ENCODE measurements at places on chromosomes 2 and 18.

DNA sequence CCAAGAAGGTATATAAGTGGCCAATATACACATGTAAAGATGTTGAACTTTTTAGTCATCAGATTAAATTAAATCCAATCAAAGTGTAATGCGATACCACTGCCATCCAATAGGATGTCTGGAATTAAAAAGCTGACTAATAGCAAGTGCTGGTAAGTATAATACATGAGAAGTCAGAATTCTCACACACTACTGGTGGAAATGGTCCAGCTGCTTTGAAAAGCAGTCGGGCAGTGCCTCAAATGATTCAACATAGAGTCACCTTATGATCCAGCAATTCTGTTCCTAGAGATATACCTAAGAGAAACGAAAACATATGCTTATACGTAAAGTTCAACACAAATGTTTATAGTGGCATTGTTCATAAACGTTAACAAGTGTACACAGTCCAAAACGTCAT, 124.1 kb upstream of the MYT1L start:
- no peak for DNase-seq

GRCh38 chr2:239464166-239465016, 63.6 kb upstream of the HDAC4 start:
- DNase-seq: no peak

DNA sequence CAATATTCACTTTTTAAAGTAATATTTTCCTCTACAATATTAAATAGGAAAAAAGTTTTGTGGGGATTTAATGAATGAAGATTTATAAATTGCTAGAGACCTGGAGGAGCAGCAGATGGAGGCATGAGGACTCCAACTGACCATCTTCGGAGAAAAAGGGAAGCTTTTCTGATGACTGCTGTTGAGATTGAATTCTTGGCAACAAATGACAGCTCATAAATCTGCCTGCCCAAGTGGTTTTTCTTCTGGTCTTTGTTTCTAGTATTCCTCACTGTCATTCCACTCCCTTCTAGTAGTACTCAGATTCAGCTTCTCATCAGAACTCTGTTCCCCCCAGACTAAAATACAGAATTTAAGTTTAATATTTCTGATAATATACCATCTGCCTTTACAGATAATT, 157.0 kb downstream of the EML6 start:
- DNase-seq: no peak

- DNase-seq: no peak
Measured at GRCh38 chr2:30934066-30934465, 126.8 kb upstream of the CAPN13 start.

DNA sequence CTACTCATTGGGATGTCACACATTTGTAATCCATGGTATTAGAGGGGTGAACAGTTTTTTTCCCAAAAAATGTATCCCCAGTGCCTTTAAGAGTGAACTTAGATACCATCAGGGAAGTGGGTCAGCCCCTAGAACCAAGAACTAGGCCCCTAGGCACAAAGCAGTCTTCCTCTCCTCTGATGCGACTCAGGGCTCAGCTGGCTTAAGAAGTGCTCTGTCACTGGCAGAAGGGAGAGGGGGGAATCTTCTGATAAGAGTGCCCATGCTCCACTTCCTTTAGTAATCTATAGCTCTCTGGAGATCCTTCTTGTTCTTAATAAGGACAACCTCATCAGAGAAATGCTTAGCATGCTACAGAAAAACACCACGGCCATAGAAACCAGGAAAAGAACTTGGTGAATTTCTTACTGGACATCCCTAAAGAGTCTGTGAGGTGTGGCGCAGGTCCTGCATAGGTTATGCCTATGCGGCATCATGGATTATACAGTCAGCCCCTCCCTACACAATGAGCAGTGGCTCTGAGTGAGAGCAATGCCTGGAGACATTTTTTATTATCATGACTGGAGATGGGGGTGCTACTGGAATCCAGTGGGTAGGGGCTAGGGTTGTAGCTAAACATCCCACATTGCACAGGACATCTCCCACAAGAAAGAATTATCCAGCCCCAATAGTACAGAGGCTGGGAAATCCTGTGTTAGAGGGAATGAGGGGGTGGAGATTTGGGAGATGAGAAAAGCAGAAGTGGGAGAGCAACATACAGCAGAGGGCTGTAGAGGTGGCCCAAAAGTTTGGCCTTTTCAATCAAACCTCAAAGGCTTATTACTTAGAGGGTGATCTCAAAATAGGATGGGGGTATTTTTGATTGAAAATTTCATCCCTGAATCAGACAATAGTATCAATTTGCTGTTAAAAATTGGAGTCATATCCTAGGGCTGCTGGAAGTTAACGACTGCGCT, 21.7 kb upstream of the ZNF385B start:
- no peak for DNase-seq

GRCh38 chr2:13581471-13581870, 864.7 kb downstream of the TRIB2 start:
- no peak for DNase-seq

DNA sequence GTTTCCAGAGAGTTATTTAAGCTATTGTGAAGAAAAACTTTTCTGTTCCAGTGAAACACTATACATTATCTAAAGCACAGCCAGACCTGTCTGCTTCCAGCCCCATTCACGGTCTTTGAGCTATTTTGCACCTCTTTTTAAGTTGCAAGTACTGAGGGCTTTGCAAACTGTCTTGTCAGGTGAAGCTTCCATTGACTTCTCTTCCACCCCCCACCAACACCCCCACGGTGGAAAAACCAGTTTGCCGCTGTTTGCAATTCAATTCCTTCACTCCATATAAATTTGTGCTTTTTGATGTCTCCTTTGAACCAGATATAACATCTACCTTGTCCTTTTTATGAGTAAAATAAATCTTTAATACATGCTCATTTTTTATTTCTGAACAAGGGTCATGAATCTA, 15.7 kb downstream of the B3GNT7 start:
- no peak for DNase-seq

DNA sequence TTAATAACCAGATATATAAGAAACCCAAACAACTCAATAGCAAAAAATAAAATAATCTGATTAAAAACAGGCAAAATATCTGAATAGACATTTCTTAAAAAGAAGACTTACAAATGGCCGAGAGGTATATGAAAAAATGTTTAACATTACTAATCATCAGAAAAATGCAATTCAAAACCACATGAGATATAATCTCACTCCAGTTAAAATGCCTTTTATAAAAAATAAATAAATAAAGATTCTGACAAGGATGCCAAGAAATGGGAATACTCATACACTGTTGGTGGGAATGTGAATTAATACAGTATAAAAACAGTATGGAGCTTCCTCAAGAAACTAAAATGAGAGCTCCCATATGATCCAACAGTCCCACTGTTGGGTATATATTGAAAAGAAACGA, 33.9 kb upstream of the BMP10 start:
- no peak for DNase-seq

GRCh38 chr18:49015886-49016647, 65.3 kb upstream of the SMAD7 start:
- DNase-seq: no peak

GRCh38 chr2:166568409-166568808, 74.4 kb upstream of the SCN7A start:
- no peak for DNase-seq

DNA sequence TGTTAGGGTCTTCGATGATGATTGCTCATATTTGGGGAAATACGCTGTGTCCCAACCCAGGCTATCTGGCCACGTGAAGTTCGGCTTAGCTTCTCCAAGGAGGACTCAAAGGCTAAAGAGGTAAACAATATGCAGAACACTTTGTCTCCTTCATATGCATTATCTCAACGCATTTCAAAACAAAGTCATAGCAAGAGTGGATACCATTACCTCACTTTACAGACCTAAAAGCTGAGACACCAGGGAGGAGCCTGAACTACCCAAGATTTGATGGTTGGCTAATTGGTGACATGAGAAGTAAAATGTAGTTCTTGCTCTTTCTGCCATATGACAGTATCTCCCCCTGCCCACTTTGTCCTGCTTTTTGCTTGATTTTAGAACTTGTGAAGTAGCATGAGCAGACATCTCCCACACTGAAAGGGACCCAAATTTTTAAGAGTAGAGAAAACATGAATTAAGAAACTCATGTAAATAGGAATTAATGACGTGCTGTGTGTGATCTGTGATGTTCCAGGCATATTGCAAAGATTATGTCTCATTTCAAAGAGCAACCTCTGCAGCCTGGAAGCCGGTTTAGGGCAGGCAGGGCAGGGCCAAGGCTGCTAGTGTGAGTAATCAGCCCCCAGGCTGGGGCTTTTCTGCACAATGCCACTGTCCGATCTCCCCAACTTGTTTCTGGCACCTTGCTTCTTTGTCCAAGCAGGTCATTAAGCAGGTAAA, 144.5 kb downstream of the BCL11A start:
- DNase-seq: no peak

GRCh38 chr18:27142891-27143290, 42.2 kb downstream of the CHST9 start:
- no peak for DNase-seq

GRCh38 chr2:180604077-180604476, 376.3 kb upstream of the UBE2E3 start:
- DNase-seq: no peak

GRCh38 chr18:37565977-37566478, 430 bp upstream of the CELF4 start:
- DNase-seq: no peak

GRCh38 chr18:8188184-8188583, 421.1 kb upstream of the RAB12 start:
- no peak for DNase-seq

DNA sequence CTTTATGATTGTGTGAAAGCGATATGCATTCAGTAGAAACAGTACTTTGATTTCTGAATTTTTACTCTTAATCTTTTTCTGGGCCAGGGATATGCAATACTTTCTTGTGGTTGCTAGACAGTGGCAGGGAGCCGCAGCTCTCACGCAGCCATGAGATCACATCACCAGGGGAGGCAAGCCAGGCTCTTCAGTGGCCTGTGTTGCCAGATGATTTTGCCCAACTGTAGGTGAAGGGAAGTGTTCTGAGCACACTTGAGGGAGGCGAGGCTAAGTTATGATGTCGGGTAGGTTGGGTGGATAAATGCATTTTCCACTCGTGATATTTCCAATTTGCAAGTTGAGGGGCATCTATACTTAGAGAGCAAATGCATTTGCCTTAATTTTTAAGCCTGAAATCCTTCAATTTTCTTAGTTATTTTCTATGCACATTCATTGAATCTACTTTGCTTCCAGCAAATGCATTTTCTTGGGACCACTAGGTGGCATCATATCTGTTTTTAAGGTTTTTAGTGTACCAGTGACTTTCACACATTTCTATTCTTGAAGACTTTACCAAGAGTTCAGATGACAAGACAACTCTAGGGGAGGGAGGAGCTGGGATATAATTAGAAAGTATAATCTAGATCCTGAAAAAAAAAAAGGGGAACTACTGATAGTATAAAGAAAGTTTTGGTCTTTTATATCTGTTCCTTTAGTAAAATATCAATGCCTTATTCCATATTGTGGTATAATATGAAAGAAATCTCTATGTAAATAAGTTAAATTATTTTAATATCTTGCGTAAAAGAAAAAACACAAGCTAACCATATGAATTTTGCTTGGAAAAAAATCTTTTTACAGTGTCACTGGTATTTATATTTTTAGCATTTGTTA, 643.3 kb downstream of the SOCS6 start:
- DNase-seq: no peak

DNA sequence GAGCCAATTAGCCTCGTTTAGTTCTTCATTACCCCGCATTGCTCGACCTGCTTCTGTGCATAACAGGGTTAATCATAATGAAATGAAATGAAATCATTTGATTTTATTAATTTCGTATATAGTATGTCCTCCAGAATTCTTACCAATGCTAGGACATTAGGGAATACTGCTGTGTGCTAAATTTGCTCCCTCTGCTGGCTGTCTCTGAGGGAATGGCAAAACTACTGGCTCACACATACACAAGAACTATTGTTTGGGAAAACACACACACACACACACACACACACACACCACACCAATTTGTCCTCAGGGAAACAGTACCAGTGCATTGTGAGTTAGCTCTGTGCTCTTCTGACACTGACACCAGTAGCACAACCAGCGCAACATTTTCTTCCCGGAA, 273.3 kb upstream of the TCF4 start:
- DNase-seq: no peak

- no peak for DNase-seq
Measured at GRCh38 chr2:119688616-119689015, 9.6 kb downstream of the TMEM177 start.

DNA sequence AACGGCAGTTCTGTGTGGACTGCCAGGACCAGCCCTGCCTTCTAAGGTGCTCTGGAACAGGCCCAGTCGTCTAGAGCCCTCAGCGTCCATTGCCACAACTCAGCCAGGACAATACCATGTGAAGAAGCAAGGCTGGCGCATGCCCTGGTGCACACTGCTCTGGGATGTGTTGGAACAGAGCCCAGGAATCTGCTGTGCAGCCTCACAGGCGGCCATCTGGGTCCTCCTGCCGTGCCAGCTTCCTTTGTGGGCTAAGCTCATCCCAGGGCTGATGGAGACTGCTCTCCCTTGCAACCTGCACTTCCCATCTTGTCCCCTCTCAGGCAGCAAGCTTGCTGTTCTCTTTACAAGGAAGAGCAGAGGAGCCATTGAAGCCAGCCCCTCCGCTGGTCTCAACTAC, 246.4 kb upstream of the PXDN start:
- DNase-seq: no peak

- DNase-seq: no peak
Measured at GRCh38 chr2:105777031-105777482, 32.3 kb downstream of the NCK2 start.

DNA sequence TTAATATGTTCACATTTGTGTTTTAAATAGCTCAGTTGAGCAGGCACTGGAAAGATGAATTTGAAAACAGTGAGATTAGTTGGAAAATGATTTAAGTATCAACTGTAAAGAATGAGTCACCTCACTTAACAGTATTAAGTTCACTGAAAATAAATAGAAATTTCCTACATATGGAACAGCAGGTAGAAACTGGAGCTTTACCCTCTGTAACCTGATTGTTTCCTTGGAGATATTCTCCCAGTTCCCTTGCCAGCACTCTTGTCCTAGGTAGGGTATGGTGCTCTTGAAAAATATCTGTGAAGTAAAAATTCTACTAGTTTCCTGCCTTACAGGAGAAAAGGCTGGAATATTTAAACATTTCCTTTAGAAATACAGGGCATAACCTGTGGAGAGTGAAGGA, 81.3 kb upstream of the DLGAP1 start:
- DNase-seq: no peak

DNA sequence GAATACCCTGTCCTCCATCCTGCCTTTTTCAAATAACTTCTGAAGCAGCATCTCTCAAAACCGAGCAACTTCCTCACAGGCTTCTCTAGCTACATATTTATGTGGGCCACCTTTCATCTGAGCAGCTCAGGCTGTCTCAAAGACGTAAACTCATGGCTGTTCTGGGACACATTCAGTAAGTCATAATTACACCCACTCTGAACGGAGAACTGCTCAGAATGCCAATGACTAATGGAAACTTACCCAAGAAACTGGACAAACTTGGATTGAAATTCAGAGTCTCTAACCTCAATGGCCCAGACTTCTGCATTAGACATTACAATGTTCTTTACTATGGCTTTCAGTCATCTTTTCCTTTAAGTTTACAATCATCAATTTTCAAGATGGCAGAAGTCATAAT, 145.2 kb downstream of the RAD51AP2 start:
- DNase-seq: no peak
